ENCODE measurements at places on chromosomes 2 and 18.

DNA sequence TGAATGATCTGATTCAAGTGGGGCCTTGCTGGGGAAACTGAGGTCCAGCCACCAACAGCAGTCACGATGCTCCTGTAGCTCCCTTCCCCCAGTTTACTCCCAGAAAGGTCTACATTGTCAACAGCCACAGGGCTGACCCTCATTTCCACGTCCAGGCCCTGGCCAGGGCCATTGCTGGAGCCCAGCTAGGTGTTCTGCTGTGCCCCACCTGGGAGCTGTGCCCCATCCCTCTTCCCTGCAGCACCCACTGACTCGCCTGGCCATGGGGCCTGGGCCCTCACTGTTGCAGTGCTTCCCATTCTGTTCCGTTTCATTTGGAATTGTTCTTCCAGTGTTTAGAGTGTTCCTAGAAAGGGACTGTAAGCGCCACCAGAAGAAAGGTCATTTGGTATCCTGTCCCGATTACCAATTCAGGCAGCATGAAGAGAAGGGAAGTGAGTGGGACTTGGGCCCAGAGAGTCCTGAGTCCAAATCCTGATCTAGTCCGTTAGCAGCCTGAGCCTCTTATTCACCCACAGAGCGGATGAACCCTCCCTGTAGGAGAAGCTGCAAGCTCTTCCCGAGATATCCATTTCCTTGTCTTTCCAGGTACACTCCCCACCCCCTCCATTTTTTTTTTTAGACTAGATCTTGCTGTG lies 73.1 kb upstream of the HPCAL1 start:
- no peak for DNase-seq

- no peak for DNase-seq
Measured at GRCh38 chr2:26168785-26169184, 4.1 kb upstream of the GAREM2 start.

DNA sequence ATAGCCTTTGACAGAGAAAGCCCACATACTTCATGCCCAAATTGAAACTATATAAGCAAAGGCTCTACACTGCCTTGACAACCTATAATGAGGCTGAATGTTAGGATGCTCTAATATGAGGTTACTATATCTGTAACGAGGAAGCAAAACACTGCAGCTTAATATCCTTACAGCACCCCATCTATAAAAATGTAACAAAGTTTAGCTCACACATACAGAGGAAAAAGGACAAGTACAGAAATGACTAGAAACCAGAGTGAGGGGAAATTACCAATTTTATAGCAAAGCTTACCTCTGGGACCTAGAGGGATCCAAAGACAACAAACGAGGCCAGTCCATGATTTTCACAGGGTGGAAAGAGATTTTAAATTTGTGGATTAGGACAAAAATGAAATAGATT lies 138.5 kb downstream of the COL4A4 start:
- DNase-seq, result no peak

DNA sequence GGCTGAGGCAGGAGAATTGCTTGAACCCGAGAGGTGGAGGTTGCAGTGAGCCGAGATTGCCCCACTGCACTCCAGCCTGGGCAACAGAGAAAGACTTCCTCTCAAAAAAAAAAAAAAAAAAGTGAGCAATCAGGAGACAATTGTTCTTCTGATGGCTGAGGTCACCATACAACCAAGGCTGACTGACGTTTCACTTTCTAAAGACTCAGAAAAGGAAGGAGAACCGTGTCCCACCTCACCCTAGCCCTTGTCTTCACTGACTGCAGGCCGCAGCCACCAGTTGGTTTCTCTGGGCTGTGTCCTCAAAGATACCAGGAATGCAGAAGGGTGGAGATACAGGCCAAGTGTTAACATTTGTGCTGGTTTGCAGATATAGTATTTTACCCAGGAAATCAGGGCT lies 7.7 kb upstream of the SLC35F6 start:
- DNase-seq, result no peak

GRCh38 chr2:215293879-215294278 lies 18.0 kb upstream of the ATIC start:
- DNase-seq, result no peak

GRCh38 chr18:8413751-8414150 lies 195.5 kb upstream of the RAB12 start:
- no peak for DNase-seq

Data from KG1 (cell line).